ENCODE measurements at places on chromosomes 2 and 18.

- DNase-seq: no peak
These were observed 160.0 kb downstream of the PHLPP1 start for GRCh38 chr18:62875323-62875722.

GRCh38 chr2:71929482-71929772, 218.2 kb downstream of the CYP26B1 start:
- DNase-seq: no peak

- no peak for DNase-seq
These were observed 214.3 kb upstream of the APCDD1 start for GRCh38 chr18:10239991-10240634.

GRCh38 chr2:194750926-194751325, 906.1 kb upstream of the SLC39A10 start:
- DNase-seq: no peak

GRCh38 chr2:234472155-234472554, 24.7 kb downstream of the ARL4C start:
- DNase-seq: no peak

DNA sequence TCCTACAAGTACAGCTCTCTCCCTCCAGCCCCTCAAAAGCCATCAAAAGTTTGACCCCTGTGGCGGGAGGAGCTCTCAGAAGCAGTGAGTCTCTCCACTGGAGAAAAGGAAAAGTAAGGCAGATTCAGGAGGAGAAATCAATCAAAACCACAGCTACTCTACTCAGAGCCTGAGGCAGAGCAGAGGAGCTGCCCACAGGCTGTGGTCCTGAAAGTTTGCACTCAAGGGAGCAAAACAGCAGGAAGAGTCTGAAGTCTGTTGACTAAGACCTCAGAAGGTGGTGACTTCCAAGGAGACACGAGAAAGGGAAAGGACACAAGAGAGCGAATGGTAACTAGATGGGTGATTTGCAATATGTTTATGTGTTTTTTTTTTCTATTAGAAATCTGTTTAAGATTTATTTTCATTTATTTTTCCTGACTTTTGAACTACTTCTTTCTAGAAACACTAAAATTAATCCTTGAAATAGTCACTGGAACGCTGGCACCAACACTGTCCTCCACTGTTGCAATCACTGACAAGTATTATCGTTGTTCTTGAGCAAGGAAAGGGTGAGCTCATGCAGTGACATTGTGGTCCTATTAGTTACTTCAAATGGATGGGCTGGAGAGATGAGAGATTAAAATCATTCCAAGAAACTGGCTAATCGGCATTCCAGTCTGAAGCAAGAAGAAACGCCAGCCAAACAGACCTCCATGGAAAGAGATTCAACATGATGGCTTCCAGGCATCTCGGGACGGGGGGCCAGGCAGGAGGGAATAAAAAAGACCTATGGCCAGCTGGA, 35.8 kb downstream of the PID1 start:
- no peak for DNase-seq
